CD4-positive, alpha-beta T cell treated with Interferon gamma for 1 hour (primary cell): ENCODE measurements at places on chromosomes 5 and 9.

DNA sequence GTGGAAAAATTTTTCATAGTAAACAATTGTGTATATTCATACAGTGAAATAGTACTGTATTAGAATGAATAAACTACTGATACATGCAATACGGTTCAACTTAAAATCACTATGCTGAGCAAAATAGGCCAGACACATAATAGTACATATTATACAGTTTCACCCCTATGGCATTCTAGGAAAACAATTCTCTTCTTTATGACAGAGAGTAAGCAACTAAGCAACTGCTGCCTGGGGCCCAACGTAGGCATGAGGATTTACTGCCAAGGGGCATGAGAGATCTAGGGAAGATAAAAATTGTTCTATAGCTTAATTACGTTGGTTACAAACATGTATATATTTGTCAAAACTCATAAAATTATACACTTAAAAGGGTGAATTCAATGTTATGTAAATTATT is 180.2 kb downstream of the DRD1 start:
- DNase-seq, result no peak

- DNase-seq, result no peak
Observed at GRCh38 chr9:129432297-129433154, 188.4 kb downstream of the C9orf50 start.

- DNase-seq, result no peak
Observed at GRCh38 chr9:20582150-20582549, 40.1 kb downstream of the MLLT3 start.

GRCh38 chr9:121945849-121946248 is 147.3 kb downstream of the TTLL11 start:
- no peak for DNase-seq

DNA sequence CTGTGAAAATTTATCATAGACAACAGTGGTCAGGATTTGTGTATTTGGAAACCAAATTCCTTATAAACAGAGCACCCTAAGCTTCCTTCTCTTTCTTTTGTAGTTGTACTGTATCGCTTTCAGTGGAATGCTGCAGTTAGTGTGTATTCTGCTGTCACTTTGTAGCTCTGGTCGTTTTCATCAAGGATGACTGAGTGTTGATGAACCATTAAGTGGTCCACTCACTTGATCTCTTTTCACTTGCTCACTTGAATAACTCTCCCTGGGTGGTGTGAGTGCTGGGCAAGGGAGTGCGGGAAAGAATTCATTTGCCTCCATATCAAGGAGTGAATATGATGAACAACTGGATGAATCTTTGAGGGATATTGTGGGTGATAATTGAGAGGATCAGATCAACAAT is 1225.7 kb upstream of the WWC1 start:
- DNase-seq, result no peak
